ENCODE measurements at places on chromosomes 1 and 21. TPM values are rescaled to one million over a fixed set of nuclear protein-coding genes. Genes with fewer than 3 reads are reported as not detected.

- peak overlapping the region; percentile 66 for H3K4me3 ChIP-seq
- H3K27ac ChIP-seq = peak overlapping the region; percentile 51
- H3K4me1 ChIP-seq = peaks cover 11% of the 10 kb centered on the region
- H3K36me3 ChIP-seq = no peaks in the 10 kb centered on the region
- DNase-seq = peak; percentile 77
- peaks cover 41% of the 10 kb centered on the region for H3K27me3 ChIP-seq
These were observed 51.9 kb upstream of the SYNC start for GRCh38 chr1:32754317-32755097.

Gene SPATA17
- total RNA-seq = not detected

Gene FNDC7
- not detected for total RNA-seq

DNA sequence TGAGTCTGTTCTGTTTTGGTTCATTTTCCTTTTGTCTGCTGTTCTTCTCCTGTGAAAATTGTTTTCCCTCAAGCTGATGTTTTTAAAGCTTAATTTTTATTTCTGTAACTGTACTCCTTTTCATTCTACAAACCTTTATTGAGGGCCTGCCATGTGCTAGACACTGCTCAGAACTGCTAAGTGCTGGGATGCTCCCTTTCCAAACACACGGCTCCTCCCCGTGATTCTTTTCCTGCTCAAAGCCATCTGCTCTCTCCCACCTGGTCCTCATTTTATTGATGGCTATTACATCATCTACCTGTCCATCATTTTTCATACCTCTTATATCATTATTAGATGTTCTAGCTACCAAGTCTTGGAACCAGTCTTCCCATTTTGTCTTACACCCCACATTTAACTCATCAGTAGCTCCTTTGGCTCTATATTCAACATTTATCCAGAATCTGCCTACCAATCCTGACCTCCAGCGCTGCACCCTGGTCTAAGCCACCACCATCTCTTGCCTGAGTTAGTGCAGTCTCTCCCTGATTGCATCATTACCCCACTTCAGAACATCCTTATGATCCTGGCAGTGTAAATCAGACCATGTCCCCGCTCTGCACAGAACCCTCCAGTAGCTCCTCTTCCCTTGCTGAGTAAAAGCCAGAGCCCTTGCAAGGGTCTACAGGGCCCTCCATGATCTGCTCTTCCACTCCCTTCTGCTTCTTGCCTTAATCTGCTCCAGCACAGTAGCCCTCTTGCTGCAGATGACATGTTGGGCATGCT lies 118.1 kb downstream of the CACNA1E start:
- no peak for DNase-seq
- H3K36me3 ChIP-seq = no peaks in the 10 kb centered on the region
- H3K27ac ChIP-seq = no peak overlapping the region
- H3K4me3 ChIP-seq = no peak overlapping the region

GRCh38 chr1:182185842-182186756 lies 124.6 kb upstream of the ZNF648 start:
- H3K27me3 ChIP-seq = peaks cover 8% of the 10 kb centered on the region
- no peaks in the 10 kb centered on the region for H3K36me3 ChIP-seq
- no peak overlapping the region for H3K27ac ChIP-seq
- H3K4me3 ChIP-seq = no peak overlapping the region
- no peaks in the 10 kb centered on the region for H3K4me1 ChIP-seq
- no peak for DNase-seq

Gene CHIA
- total RNA-seq = not detected

Gene LRRC3
- 2.4 TPM for total RNA-seq

- peaks cover 22% of the 10 kb centered on the region for H3K27me3 ChIP-seq
- peak overlapping the region; percentile 96 for H3K4me3 ChIP-seq
- H3K36me3 ChIP-seq = peaks cover 27% of the 10 kb centered on the region
- peaks cover 42% of the 10 kb centered on the region for H3K4me1 ChIP-seq
These were observed 749 bp upstream of the GLUL start for GRCh38 chr1:182392050-182393028.

Gene TSPAN2
- total RNA-seq = 0.21 TPM

Gene GJA5
- total RNA-seq = not detected

Gene PBX1
- not detected for total RNA-seq

GRCh38 chr21:41817228-41817627 lies 50.4 kb upstream of the RIPK4 start:
- no peaks in the 10 kb centered on the region for H3K27me3 ChIP-seq
- no peak overlapping the region for H3K4me3 ChIP-seq
- DNase-seq = peak; percentile 72
- H3K27ac ChIP-seq = no peak overlapping the region
- H3K4me1 ChIP-seq = peaks cover 5% of the 10 kb centered on the region

Gene COL9A2
- total RNA-seq = 14.5 TPM

DNA sequence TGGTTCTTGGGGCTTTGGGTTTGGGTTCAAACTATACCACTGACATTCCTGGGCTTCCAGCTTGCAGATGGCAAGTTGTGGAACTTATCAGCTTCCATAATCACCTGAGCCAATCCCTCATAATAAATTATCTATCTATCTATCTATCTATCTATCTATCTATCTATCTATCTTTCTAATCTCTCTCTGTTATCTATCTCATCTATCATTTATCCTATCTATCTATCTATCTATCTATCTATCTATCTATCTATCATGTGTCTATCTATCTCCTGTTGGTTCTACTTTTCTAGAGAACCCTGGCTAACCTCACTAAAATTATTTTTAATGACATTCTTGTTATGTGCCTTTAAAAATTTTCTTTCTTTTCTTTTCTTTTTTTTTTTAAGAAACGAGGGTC lies 35.8 kb upstream of the AKT3 start:
- DNase-seq = no peak
- H3K36me3 ChIP-seq = no peaks in the 10 kb centered on the region
- no peaks in the 10 kb centered on the region for H3K4me1 ChIP-seq
- H3K4me3 ChIP-seq = no peak overlapping the region
- H3K27ac ChIP-seq = no peak overlapping the region
- H3K27me3 ChIP-seq = peaks cover 2% of the 10 kb centered on the region

- no peaks in the 10 kb centered on the region for H3K36me3 ChIP-seq
- H3K27ac ChIP-seq = no peak overlapping the region
- H3K27me3 ChIP-seq = peaks cover 14% of the 10 kb centered on the region
- H3K4me1 ChIP-seq = peaks cover 7% of the 10 kb centered on the region
These were observed 6.4 kb upstream of the SDC3 start for GRCh38 chr1:30914931-30915330.

All from activated CD4-positive, alpha-beta T cell treated with anti-CD3 and anti-CD28 coated beads, Interleukin-2, amount 10 ng/mL, durations not matched to agents 24 days and 14 days (primary cell).